ENCODE measurements at places on chromosomes 1 and 21.

- DNase-seq, result no peak
These were observed 633.3 kb downstream of the LMO4 start for GRCh38 chr1:87961992-87962391.

- no peak for DNase-seq
These were observed 141.8 kb downstream of the TTLL7 start for GRCh38 chr1:83857103-83857502.

GRCh38 chr1:183586926-183587325 is 3.3 kb downstream of the NCF2 start:
- no peak for DNase-seq

GRCh38 chr1:47935163-47935562 is 62.0 kb downstream of the TRABD2B start:
- DNase-seq, result no peak

GRCh38 chr1:200150721-200151120 is 123.2 kb downstream of the NR5A2 start:
- DNase-seq, result no peak

GRCh38 chr1:81192647-81193642 is 607.8 kb upstream of the ADGRL2 start:
- no peak for DNase-seq

DNA sequence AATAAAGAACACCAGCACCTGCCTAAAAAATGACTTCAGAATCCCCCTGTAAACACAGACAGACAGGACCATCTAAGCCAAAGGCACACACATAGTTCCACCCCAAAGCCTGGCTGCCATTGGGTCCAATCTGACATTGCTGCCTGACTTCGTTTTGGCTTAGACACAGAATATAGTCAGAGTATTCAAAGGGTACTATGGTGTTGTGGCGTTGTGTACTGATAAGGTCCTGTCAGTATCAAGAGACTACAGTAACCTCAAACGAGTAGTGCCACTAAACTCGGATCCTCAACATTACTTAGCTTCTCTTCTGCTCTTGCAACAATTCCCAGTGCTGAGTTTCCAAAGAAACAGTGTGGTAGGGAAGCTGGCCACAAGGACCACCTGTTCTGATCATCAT is 169.3 kb upstream of the NR5A2 start:
- no peak for DNase-seq

GRCh38 chr1:232211149-232211548 is 418.8 kb downstream of the SIPA1L2 start:
- DNase-seq, result no peak

GRCh38 chr1:169132512-169133227 is 26.2 kb downstream of the ATP1B1 start:
- DNase-seq, result no peak

DNA sequence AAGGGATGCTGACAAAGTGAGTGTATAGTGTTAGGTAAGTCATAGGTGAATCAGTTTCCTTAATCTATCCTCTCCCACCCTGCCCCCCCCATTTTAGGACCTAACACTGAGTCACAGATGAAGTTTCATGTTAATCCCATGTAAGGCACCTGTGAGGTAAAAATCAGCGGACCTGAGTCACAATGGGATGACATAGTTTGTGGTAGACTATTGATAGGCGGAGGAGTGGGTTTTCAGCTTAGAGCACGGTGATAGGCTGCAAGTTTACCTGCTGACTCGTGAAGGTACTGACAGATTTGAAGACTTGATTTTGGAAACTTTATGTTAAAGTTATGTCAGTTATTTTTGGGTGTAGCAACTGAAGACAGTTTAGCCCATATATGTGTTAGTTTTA is 1.7 kb downstream of the TOR1AIP1 start:
- DNase-seq, result no peak

- no peak for DNase-seq
These were observed 32.3 kb downstream of the DOP1B start for GRCh38 chr21:36188937-36189336.

DNA sequence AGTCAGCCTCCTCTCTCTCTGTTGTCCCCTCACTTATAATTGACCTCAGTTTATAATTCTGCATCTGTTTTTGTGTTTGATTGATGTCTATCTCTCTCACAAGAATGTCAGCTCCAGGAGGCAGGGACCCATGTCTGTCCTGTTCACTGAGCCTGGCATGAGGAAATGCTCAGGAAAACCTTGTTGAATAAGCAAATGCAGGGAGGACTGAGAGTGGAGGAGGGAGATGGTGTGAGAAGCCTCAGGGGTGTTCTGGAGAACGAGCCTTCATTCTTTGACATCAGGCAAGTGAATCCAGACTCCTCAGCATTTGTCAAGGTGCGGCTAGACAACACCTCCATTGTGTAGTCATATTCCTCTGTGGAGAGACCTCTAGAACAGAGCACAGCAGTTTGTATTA is 45.5 kb downstream of the MAN1C1 start:
- DNase-seq, result no peak

- peak; percentile 65 for DNase-seq
These were observed 67.3 kb upstream of the AKT3 start for GRCh38 chr1:243917177-243917862.

DNA sequence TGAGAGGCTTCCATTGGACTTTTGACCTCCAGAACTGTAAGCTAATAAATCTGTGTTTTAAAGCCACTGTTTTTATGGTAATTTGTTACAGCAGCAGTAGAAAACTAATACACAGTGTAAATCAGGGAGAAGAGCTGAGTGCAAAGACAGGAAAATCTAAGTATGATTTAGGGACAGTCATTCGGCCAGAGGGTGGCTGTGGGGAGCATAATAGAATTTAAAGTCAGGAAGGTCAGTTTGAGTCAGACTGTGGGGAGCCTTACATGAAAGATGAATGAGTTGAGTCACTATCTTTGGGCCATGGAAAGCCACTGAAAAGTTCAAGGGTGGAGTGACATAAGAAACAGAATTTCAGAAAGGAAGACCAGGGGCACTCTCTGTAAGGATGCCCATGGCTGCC is 52.4 kb upstream of the SSX2IP start:
- DNase-seq, result no peak

DNA sequence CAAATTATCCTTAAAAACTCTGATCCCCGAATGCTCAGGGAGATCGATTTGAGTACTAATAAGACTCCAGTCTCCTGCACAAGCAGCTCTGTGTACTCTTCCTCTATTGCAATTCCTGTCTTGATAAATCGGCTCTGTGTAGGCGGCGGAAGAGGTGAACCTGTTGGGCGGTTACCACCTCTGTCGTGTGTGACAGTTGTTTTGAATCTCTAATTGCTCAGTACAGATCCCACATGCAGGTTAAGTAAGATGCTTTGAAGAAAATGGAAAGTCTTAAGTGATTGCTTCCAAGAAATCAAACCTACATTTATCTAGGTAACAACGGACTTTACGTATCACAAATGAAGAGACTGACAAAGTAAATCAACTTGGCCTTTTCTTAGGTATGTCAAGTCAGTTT is 35.5 kb downstream of the COA6 start:
- no peak for DNase-seq

DNA sequence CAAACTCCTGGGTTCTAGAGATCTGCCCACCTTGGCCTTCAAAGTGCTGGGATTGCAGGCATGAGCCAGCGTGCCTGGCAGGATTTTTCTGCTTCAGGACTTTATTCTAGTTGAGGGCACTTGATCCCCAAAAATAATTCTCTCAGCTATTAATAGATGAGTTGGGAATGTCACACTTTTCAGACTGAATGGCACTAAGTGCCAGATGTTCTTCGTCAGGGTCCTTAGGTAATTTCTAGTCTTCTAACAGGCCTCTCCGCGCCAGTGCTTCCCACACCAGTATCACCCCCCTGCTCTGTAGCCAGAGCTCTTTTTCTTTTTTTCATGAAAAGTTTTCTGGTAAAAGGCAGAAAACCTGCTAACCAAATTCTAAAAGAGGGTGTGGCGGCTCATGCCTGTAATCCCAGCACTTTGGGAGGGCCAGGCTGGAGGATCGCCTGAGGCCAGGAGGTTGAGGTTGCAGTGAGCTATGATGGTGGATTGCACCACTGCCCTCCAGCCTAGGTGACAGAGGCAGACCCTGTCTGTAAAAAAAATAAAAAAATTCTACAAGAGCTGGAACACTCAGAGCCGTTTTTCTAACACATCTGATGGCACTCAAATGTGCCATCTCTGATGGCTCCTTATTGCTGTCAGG is 6.1 kb upstream of the SARS1 start:
- no peak for DNase-seq

DNA sequence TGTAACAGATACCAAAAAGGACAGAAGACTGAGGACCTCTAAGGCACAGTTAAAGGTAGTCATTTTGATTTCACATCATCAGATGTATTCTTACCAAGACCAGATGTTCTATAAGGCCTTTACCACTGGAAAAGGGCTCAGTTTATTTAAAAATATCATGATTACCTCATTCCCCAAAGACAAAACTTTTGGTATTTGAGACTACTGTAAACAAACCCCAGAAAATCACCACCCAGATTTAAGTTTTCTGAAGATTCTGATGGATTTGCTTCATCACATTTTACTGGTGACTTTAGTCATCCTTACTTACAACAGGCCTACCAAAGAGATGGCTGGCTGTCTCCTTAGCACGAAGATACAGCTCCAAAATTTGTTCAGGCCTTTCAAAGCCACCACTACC is 8.3 kb downstream of the ENAH start:
- no peak for DNase-seq

DNA sequence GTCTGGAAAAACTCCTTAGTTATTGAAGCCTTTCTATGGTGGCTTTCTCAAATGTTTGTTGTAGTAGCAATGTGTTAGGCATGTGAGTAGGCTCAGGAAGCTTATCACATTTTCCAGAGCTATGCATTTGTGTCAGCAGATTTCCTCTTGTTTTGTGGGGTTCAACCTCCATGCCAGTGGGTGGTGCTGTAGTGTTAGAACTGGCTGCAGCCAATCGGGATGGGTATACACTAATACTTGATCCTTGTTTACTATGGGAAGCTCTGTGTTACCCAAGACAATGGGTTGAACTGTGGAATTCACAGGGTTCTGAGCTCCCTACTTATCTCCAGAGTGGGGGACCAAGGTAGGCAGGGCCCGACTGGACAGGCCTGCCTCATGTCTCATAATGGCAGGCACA is 348.5 kb upstream of the ADAMTS5 start:
- no peak for DNase-seq

DNA sequence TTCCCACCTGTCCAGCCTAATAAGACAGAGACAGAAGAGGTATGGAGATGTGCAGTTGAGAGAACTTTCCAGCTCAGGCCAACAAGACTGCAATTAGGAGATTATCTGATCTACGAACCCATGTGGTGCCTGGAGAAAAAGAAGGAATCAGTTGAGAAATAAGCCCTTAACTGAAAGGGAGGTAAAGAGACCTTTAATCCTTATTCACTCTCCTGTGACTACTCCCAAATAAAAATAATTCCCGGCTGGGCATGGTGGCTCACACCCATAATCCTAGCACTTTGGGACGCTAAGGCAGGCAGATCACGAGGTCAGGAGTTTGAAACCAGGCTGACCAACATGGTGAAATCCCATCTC is 31.9 kb upstream of the SARS1 start:
- peak; percentile 53 for DNase-seq

GRCh38 chr1:224458996-224459395 is 24.4 kb upstream of the WDR26 start:
- DNase-seq, result no peak

- no peak for DNase-seq
These were observed 647.3 kb upstream of the ADAMTS5 start for GRCh38 chr21:27614231-27614630.

DNA sequence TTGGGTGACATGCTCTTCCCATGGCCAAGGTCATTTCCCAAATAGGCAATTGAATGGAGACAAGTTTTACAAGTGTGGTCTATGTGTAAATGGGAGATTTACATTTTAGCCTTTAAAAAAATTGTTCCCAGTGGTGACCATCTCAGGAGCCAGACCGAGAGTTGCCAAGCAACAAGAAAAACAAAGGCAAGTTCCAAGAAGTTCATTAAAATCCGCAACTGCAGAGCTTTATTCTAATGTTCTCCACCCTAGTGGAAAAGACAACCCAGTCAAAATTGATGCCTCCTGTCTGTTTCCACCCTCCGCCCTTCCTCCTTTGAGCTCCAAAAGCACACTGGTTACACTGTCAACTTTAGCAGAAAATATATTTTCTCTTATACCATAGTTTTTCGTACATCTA is 33.2 kb upstream of the CD55 start:
- no peak for DNase-seq

- DNase-seq, result no peak
These were observed 217.3 kb upstream of the SGIP1 start for GRCh38 chr1:66316464-66317247.

DNA sequence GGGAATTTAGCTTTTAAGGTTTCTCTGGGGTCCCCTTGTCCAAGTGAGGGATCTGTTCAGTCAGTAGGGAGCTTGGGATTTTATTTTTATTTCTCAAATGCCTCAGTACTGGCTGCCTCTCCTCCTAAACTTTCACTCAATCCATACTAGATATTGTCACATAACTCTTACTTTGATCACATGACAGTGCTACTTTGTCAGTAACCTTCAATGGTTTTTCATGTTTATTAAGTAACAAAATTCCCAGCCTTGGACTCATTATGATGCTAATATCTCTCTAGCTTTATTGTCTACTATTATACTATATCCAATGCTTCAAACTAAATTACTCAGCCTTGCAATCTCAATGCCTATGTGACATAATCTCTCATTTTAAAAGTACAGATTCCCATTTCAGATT is 97.7 kb downstream of the ATP1B1 start:
- no peak for DNase-seq

- DNase-seq, result no peak
These were observed 3.7 kb upstream of the IPO9 start for GRCh38 chr1:201825245-201825644.

GRCh38 chr1:76138217-76138616 is 63.7 kb downstream of the ST6GALNAC3 start:
- no peak for DNase-seq

- DNase-seq, result no peak
These were observed 153.4 kb downstream of the C1orf94 start for GRCh38 chr1:34330061-34330460.

DNA sequence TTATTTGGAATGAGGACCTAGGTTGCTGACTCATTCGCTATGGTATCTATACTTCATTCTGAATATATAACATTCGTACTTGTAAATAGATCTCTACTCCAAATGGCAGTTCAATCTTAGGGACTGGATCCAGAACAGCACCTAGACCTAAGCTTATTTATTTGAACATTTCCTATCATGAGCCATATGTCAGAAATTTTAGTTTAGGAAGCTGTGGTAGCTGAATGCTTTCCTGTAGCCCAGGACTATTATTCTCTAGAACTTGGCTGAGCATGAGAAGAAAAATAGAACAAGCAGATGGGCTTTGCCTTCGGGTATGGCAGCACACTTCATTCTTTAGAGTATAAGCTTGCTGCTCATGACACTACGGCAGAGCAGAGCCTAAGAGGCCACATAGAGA is 1114.4 kb upstream of the B3GALT2 start:
- DNase-seq, result no peak

DNA sequence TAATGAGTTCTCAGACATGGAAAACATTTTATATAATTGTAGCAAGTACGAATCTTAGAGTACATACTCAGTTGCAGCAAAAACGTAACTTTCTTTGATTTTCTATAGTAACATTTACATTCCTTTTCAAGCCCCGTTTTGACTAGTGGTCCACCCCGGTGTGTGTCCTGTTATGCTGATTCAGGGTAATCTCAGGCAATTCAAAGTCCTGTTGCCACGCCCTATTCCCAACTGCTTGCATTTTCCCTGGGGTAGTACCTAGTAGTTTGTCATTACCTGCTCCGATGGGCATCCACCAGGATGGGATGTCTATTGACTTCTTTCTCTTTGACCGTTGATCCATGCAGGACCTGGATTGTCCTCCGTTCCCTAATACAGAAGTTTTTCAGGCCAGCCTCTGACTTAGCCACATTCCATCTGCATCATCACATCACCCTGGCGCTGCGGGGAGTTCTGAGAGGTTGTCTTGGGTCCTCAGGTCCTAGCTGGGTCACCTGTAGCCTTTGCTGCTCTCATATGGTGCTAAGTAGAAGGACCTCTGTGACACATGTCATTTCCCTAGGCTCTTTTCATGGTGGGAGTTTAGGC is 15.0 kb upstream of the FCAMR start:
- no peak for DNase-seq
